Lung (tissue), 17 donors: ENCODE measurements at places on chromosomes 12 and 14. TPM values are rescaled to one million over a fixed set of nuclear protein-coding genes. Genes with fewer than 3 reads are reported as not detected.

IQSEC3 gene
- 0.51 TPM for total RNA-seq

BTG1 gene
- total RNA-seq, result 147 TPM

SPIC gene
- not detected for total RNA-seq

C1QL4 gene
- not detected for total RNA-seq

APOF gene
- not detected for total RNA-seq

TGFB3 gene
- total RNA-seq, result 23.4 TPM

HOXC4 gene
- 0.71 TPM for total RNA-seq
